Posterior vena cava (tissue), 2 donors: ENCODE measurements at places on chromosomes 7 and 10. TPM values are rescaled to one million over a fixed set of nuclear protein-coding genes. Genes with fewer than 3 reads are reported as not detected.

DNA sequence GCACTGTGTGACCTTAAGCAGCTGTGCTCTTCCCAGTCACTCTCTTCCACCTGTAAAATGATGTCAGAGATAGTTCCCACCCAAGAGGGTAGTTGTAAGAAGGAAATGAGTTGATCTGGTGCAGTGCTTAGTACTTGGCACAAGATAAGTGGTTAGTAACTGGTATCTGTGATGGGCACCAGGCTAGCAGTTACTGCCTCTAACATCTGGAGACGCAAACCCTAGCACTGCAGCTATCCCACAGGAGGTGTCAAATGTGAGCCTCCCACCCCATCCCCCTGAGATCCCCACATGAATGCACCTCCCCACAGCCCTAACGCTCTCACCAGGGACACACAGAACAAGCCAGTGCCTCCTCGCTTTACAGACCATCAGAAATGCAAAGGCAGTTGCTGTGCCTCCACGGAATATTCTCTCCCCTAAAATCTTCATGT, 72.0 kb downstream of the KCNMA1 start:
- DNase-seq: no peak

DNA sequence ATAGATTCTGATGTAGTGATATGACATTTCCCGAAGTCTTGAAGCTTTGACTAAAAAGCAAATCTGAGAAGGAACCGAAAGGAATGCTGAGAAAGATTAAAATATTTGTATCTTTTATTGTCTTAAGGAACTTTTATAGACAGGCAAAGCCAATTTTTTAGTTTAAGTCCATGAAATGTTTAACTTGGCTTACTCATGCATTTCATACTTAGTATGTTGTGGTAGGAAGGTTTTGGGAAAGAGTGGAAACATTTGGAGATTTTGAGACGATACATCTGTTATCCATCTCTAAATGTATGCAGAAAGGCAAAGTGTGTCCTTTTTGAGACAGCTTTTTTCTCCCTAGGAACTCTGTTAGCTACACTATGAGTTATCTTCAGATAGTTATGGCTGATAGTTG, 10.1 kb downstream of the TBC1D12 start:
- DNase-seq: no peak

GRCh38 chr7:55060636-55061022, 41.8 kb downstream of the EGFR start:
- no peak for DNase-seq

DNA sequence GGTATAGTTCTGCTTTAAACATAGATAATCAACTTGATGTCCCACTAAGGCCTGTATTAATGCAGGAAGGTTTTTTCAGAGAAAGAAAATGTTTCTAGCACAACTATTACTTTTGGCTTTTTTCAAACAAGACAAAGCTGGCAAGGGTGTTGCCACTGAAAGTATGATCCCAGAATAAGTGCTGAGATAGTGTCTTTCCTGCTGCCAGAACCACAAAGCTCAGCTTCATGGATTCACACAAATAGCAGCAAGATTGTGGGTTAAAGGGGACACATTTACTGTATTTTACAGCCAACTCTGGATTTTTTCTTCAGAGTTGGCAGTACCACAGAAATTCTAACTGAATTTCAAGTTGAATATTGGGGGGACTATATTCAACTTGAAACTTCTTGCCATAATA, 4.3 kb downstream of the NCOA4 start:
- no peak for DNase-seq

DNA sequence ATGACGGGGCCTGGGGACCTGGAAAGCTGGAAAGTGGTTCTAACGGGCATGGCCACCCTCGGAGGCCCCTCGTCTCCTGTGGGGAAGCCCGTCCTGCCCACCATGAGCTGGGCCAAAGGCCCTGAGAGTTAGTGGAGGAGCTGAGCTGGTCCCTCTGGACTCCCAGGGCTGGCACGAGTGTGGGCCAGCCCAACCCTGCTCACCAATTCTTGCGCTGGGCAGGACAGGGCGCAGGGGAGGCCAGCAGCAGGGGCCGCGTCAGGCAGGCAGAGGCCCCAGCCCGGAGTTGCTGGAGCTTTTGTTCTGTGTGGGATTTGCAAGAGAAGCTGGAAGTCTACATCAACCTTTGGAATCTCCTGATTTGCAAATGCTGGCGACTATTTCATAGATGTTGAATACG, 29.8 kb downstream of the UNCX start:
- no peak for DNase-seq

DNA sequence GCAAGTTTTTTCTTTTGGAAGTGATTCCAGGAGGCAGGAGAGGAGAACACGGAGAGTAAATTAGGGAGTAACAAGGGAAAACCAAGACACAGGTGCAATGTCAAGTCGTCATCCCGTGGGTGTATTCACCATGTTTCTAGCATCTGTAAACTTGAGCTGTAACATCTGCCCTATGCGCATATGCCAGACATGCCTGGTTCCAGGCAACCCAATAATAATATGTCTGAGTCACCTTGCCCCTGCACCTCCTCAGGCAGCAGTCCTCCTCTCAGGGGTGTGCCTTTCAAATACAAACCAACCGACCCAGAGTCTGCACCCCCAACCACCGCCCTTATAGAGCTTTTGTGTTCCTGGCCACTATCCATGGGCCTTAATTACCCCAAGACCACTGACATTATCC, 107.0 kb upstream of the PDE1C start:
- no peak for DNase-seq

The FAM131B gene
- 1.1 TPM for total RNA-seq

The SLC13A1 gene
- not detected for total RNA-seq
